ENCODE measurements at places on chromosomes 3 and 15.
A peak's percentile ranks its signal among the peaks of the same experiment; 100 is the strongest.

GRCh38 chr3:129673012-129673411 is 66.5 kb upstream of the PLXND1 start:
- no peak for DNase-seq

DNA sequence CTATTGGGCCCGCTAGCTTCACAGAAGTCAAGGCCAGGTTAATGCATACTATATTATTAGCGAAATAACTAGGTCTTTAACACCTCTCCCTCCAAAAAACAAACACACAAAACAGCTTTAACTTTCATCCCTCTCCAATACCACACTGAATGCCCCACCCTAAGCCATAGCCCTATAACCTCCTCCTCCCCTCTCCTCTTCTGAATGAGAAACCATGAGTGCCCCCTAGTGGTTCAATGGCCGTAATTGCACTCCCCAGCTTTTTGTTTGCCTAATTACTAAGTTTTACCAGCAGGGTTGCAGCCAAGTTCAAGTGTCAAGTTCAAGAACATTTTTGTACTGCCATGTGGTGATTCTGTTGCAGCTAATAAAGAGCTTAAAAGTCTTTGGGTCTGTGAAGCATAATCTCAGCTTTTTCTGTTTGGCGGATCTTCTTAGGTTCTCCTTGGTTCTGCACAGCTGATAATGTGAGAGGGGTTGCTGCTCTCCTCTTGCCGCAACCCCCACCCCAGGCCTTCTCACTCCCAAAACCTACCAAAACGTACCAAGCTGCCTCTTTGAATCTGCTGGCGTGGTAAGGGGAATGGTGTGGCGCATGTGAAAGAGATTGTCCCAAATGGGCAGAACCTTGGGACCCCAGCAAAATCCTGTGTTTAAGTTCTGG is 57.9 kb downstream of the RPL22L1 start:
- DNase-seq = peak; percentile 88

- DNase-seq = no peak
Observed at GRCh38 chr3:4714045-4714444, 220.9 kb downstream of the ITPR1 start.

- no peak for DNase-seq
Observed at GRCh38 chr3:128240232-128240631, 87.0 kb downstream of the EEFSEC start.

DNA sequence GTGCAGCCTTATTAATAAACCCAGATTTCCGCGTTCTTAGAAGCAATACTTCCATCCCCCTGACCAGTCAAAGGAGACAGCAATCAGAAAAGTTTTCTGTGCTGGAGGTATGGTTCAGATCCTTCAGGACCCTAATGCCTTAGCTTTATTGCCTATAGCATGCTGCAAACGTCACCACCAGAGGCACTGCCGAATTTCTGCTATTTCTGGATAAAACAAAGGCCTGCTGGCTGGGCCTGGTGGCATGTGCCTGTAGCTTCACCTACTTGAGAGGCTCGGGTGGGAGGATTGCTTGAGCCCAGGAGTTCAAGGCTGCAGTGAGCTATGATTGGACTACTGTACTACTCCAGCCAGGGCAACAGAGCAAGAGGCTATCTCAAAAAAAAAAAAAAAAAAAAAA is 407.2 kb downstream of the FOXP1 start:
- no peak for DNase-seq

DNA sequence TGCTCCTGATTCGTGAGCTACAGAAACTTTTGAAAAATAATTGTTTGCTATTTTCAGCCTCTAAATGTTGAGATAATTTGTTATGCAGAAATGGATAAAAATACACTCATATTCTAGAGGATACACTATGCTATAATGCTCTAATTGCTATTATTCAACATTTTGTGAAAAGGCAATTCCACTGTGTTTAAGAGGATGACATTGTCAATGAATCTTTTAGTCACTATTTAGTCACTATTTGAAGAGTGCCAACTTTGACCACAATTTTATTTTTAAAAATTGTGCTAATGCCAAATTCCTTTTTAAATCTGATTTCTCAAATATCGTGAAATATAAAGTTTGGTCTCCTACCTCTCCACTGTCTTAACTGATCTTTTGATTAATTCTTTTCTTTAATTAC is 604.9 kb upstream of the KCNMB2 start:
- no peak for DNase-seq

GRCh38 chr3:71360764-71361163 is 222.8 kb downstream of the FOXP1 start:
- DNase-seq = no peak

DNA sequence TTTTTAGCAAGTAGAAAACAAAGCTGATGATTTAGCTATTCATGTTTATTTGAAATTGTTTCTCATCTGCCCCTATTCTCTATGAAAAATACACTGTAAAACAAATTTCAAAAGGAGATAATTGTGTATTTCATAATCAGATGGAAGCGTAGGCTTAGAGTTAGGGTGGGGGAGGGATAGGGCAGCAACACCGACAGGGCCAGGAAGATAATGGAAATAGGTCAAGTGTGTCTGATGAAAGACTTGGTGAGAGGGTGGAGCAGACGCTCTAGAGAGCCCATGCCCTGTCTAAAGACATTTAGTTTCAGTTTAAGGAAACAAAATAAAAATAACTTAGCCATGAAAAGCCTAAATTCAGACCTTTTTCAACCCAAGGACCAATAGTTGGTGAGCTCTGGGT is 51.6 kb upstream of the ARL6 start:
- DNase-seq = no peak

- DNase-seq = peak; percentile 57
Observed at GRCh38 chr15:58469432-58470353, 37.9 kb downstream of the LIPC start.

GRCh38 chr3:5090197-5090596 is 31.9 kb upstream of the ARL8B start:
- no peak for DNase-seq
